Uterus (tissue), 4 donors: ENCODE measurements at places on chromosomes 16 and 17.

GRCh38 chr17:29068818-29069217 is 25.9 kb downstream of the PIPOX start:
- DNase-seq, result no peak

- DNase-seq, result no peak
These were observed 6.9 kb upstream of the SCNN1G start for GRCh38 chr16:23175651-23176050.

- DNase-seq, result no peak
These were observed 113.5 kb upstream of the CCL2 start for GRCh38 chr17:34141590-34141989.

- no peak for DNase-seq
These were observed 16.3 kb downstream of the NACA2 start for GRCh38 chr17:61574542-61575351.

DNA sequence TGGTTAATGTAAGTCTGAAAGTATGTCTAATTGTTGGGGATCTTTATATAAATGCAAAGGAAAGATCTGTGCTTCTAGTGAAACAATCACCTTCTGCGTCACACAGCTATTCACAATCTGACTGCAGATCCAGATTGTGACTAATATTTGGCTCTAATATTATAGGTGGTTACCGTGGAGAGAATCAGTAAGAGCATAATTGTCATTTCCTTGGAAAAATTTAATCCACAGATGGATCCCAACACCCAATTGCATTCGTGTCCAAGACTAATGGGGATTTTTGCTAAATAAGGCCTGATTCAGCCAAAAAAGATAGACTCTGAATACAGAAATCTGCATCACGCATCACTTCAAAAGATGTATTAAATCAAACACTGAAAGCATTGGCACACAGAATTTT is 2.7 kb upstream of the KCNJ2 start:
- no peak for DNase-seq

DNA sequence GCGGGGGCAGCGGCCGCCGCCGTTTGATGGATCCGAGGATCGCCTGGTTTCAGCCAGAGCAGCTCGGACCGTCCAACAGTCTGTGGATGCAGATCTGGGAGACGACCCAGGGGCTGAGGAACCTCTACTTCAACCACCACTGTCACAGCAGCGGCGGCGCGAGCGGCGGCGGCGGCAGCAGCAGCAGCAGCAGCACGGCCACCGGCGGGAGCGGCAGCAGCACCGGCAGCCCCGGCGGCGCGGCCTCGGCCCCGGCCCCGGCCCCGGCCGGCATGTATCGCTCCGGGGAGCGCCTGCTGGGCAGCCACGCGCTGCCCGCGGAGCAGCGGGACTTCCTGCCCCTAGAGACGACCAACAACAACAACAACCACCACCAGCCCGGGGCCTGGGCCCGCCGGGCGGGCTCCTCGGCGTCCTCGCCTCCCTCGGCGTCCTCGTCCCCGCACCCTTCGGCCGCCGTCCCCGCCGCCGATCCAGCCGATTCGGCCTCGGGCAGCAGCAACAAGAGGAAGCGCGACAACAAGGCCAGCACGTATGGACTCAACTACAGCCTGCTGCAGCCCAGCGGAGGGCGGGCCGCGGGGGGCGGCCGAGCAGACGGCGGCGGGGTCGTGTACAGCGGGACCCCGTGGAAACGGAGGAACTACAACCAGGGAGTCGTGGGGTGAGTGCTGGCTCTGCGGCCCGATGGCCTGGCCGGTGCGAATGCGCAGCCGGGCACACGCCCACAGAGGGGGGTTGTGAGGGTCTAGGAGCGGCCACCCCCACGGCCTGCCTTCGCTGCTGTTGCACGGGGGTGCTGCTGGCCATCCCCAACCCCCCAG is 702 bp downstream of the TENT4B start:
- peak; percentile 41 for DNase-seq

GRCh38 chr17:79684132-79684985 is 46.4 kb upstream of the ENPP7 start:
- no peak for DNase-seq

GRCh38 chr16:84178146-84178765 is 8.6 kb downstream of the TAF1C start:
- peak; percentile 36 for DNase-seq

GRCh38 chr17:44220213-44221083 is 973 bp upstream of the UBTF start:
- DNase-seq, result no peak

- DNase-seq, result no peak
These were observed 41.3 kb upstream of the ATP2A3 start for GRCh38 chr17:4005296-4006164.

GRCh38 chr17:76560036-76560876 is 20.4 kb downstream of the PRCD start:
- no peak for DNase-seq

- DNase-seq, result no peak
These were observed 1.1 kb upstream of the PLEKHG4 start for GRCh38 chr16:67277999-67278772.

DNA sequence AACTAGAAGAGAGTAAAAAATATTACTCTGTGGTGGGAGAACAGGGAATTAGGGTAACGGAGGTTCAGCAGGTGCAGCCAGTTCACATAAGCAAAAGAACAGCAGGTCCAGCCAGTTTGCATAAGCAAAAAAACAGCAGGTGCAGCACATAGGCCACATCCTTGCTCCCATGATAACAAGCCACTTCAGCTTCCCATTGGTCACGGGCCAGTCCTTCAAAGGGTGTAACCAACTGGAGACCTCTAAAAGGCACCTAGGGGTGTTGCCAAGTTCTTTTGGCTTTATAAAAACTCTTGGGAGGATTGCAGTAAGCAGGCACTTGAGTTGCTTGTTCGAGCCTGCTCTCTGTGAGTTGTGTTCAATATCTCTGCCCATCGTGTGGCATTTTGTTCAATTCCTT is 488.1 kb downstream of the XYLT1 start:
- DNase-seq, result no peak

GRCh38 chr16:7158481-7158880 is 174.2 kb upstream of the RBFOX1 start:
- no peak for DNase-seq

- no peak for DNase-seq
These were observed 168.1 kb downstream of the XYLT1 start for GRCh38 chr16:17302620-17303019.

GRCh38 chr17:61393904-61394629 is 5.6 kb upstream of the TBX2 start:
- DNase-seq, result no peak

DNA sequence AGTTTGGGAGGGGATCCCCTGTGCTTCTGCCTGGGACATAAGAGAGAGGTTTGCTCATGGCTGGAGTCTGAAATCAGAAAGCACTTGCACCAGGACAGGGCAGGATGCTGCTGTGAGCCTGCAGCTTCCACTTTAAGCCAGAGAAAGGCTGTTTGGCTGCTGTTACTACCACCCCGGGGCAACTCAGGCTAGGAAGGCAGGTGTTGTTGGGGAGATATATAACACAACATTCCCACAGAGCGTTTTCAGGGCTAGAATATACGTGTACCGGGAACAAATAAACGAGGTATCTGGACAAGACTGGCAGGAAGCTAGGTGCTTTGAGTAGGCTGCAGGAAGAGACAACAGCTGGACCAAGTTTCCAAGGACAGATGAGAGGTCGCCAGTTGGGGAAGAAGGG is 313.3 kb upstream of the CCL2 start:
- no peak for DNase-seq

DNA sequence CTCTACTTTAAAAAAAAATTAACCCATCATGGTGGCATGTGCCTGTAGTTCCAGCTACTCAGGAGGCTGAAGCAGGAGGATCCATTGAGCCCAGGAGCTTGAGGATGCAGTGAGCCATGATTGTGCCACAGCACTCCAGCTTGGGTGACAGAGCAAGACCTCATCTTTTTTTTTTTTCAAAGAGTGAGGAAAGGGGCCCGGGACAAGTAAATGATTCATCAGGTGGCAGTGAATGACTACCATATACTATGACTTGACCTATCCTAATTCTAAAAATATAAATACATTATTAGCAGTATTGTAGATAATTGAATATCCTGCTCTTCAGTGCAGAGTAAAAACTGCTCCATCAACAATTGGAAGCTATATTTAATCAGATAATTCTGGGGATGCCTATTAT is 55.3 kb downstream of the CLUH start:
- DNase-seq, result no peak

DNA sequence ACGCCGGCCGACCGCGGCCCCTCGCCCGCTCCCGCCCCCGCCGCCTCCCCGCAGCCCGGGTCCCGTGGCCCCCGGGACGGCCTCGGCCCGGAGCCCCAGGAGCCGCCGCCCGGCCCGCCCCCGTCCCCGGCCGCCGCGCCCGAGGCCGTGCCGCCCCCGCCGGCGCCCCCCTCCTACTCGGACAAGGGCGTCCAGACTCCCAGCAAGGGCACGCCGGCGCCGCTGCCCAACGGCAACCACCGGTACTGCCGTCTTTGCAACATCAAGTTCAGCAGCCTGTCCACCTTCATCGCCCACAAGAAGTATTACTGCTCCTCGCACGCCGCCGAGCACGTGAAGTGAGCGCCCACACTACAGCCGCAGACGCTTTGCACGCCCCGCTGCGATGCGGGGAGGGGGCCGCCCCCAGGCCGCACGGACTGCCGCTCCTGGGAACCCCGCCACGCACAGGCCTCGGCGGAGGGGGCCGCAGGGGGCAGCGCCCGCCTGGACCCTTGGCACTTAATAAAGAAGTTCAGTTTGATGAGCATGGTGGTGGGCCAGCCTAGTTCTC is 35.5 kb upstream of the ZC3H18 start:
- no peak for DNase-seq

- DNase-seq, result no peak
These were observed 51.4 kb downstream of the SREBF1 start for GRCh38 chr17:17785407-17785806.

DNA sequence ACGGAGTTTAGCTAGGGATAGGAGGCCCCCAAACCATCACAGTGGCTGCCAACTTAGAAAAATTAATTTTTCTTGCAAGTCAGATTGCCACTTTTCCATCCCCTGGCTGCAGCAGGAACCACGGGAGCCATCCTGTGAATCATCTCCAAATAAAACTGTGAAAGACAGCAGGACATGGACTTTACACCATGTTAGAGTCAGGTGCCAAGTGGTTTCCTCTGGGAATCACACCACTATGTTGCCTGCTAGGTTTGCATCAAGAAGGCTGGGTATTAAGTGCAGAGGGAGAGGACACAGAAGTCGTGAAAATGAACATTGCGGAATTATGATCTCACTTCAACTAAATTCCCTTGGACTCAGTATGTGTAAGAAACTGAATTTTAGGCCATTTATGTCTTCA is 471.3 kb upstream of the GOT2 start:
- DNase-seq, result no peak

- DNase-seq, result no peak
These were observed 8.6 kb downstream of the SGCA start for GRCh38 chr17:50174444-50174843.

DNA sequence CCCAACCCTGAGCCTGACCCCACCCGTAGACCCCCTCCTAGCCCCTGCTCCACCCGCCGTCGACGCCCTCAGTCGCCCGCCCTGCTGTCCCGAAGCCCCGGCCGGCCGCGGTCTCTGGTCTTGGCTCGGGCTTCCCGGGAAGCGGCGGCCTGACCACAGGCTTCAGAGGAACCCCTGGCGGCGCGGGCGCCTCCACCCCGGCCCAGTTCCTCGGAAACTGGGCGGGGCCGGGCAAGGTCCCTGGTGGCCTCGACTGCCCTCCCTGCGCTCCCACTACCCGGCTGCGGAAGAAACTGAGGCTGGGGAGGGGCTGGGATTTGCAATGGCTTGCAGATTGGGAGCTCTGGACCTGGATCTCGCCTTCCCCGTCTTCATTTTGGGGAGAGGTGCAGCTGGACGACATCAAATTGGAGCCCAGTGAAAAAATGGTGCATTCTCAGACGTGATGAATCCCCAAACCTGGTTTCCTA is 692 bp upstream of the SOCS1 start:
- DNase-seq, result no peak

- DNase-seq, result no peak
These were observed 211.4 kb upstream of the ERCC4 start for GRCh38 chr16:13708347-13709120.

GRCh38 chr17:39752241-39752881 is 14.6 kb downstream of the GRB7 start:
- no peak for DNase-seq

GRCh38 chr16:48852951-48853350 is 243.0 kb upstream of the N4BP1 start:
- no peak for DNase-seq

DNA sequence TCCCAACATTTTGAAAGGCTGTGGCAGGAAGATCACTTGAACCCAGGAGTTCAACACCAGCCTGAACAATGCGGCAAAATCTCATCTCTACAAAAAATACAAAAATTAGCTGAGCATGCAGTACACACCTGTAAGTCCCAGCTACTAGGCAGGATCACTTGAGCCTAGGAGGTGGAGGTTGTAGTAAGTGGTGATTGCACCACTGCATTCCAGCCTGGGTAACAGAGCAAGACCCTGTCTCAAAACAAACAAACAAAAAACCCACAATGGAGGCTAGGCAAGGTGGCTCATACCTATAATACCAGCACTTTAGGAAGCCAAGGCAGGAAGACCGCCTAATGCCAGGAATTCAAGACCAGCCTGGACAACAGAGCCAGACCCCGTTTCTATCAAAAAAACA is 12.0 kb downstream of the APPBP2 start:
- no peak for DNase-seq

- DNase-seq, result peak; percentile 71
These were observed 1.8 kb upstream of the UBTF start for GRCh38 chr17:44221084-44221861.

- DNase-seq, result no peak
These were observed 14.7 kb upstream of the SDK2 start for GRCh38 chr17:73658821-73659515.

- DNase-seq, result peak; percentile 35
These were observed 33.3 kb downstream of the JPH3 start for GRCh38 chr16:87635541-87636049.

DNA sequence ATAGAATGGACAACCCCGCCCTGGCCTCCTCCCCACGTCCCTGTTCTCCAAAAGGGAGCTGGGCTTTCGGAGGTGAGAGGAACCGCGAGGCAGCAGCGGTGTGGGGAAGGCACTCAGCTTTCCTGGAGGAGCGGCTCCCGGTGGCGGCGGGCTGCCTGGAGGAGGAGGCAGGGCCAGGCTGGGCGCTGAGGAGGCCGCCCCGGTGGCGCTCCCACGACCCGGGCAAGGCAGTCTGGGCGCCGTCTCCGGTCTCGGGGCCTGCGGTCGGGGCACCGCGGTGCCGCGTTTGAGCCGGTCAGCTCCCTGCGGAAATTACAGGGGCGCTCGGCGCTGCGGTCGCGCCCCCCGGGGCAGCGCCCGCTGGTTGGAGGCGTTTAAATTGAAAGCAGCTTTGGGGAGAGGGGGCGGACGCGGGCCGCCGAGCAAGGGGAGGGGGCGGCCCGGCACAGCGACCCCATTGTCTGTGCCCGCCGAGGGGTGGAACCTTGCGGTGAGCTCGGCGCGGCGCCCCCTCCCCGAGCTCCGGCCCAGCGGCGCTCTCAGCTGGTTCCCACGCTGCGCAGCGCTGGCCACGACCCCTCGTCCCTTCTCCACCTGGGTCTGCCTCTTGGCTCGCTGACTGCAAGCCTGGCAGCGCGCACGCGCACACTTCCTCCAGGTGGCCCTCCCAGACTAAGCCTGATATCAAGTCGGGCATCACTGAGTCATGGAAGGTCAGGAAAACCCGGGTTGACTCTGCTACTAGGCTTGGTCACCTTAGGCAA is 58.7 kb upstream of the DLX4 start:
- DNase-seq, result no peak
